ENCODE measurements at places on chromosomes 12 and 14.

GRCh38 chr14:35234012-35234805, 58.0 kb upstream of the PSMA6 start:
- DNase-seq, result no peak

GRCh38 chr14:22420598-22421186, 168.3 kb downstream of the DAD1 start:
- no peak for DNase-seq

DNA sequence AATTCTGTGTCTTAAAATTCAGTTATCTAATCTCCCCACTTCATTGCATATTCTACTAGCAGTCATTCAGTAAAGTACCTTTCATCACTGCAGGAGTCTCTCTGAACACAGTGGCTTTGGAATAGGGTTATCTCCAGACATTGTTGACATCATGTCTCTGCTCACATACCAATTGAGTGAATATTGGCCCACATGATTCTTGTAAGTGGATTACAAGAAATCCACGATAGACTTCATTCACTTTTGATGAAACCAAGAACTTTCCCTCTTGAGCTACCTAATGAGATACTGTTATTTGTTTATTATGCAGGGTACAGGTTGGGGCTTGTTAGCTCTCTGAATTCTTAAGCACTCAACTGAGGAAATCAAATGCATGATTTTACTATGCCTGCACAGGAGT, 284.9 kb downstream of the RAD51B start:
- DNase-seq, result no peak

DNA sequence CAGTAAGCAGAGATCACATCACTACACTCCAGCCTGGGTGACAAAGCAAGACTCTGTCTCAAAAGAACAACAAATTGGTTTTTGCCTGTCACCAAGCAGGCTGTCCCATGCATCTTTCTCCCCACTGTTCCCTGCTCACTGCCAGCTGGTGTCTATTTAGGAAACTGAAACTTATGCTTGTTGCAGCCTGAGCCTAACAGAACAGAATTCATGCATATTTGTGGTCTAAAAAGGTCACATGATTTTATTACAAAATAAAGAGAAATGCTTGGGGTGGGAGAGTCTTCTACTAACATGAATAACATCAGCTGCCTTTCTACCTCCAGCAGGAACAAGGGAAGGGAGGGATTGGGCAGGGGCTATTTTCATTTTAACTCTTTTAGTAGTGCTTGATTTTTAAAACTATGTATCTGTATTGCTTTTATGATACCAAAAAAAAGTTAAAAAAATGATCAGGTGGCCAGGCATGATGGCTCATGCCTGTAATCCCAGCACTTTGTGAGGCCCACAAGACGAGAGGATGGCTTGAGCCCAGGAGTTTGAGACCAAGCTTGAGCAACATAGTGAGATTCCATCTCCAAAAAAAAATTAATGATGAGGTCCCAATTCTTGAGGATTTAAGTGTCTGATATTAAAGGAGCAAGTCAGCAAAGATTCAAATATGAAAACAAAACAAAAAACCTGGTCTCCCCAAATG, 923 bp downstream of the STAT2 start:
- no peak for DNase-seq

DNA sequence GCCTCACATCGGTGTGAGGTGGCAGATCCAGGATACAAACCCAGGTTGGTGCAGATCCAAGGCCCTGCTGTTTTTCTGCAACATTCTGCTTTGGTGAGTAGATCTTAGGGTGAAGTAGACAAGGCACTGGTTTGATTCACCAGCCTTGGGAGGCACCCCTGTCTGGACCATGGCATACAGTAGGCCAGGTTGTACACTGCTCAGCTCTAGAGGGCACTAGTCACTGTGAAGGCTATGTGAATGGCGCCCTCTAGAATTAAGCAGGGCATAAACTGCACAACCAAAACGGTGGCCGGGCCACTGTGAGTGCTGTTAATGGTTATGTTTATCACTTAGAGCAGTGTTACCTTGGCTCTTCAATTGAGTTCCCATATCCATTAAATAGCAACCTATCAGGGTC, 280.6 kb upstream of the PWP1 start:
- peak; percentile 40 for DNase-seq

GRCh38 chr14:93099196-93099595, 16.5 kb downstream of the ITPK1 start:
- DNase-seq, result no peak

GRCh38 chr14:42023452-42023851, 416.8 kb downstream of the LRFN5 start:
- no peak for DNase-seq

- no peak for DNase-seq
These were observed 111.6 kb upstream of the PZP start for GRCh38 chr12:9319842-9320173.

DNA sequence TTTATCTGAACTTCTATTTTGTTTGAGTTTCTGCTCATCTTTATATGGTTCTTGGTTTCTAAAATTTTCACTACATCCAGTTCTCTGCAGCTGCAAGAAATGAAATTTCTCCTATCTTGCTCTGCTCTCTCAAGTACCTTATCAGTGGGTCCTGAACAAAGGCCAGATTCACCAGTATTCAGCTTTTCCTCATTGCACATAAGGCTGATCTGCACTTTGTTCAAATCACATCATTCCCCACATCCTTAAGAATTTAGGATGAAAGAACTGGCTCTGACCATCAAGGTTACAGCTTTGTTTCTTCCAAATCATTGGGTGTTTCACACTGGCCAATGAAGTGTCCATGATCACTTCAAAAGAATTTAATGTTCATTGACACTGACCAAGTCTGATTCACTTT, 211.4 kb downstream of the GRIN2B start:
- no peak for DNase-seq

DNA sequence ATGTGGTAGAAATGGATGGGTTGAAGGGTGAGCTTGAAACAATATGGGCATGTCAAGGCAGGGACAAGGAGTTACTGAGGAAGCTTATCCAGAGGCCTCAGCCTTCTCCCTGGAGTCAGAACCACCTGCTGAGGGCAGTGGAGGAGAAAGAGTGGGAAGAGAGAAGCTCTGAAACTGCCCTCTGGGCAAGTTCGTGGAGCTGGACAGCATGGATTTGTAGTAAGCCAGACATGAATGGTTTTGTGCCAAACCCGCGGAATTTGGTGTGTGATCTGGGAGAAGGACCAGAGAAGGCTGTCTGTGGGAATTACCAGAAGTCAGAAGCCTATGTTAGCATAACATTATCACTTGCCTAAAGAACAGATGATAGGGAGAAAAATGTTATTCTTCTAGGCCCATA, 164.8 kb downstream of the SLC41A2 start:
- DNase-seq, result no peak

DNA sequence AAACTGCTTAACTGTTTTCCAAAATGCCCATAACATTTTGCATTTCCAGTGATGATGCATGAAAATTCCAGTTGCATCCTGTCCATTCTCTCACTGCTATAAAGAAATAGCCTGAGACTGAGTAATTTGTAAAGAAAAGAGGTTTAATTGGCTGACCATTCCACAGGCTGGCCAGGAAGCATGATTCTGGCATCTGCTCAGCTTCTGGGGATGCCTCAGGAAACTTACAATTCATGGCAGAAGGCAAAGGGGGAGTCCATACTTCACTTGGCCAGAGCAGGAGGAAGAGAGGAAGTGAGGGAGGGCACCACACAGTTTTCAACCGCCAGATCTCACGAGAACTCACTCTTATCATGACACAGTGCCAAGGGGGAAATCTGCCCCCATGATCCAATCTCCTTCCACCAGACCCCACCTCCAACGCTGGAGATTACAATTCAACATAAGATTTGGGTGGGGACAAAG, 18.2 kb upstream of the CLEC2D start:
- no peak for DNase-seq

DNA sequence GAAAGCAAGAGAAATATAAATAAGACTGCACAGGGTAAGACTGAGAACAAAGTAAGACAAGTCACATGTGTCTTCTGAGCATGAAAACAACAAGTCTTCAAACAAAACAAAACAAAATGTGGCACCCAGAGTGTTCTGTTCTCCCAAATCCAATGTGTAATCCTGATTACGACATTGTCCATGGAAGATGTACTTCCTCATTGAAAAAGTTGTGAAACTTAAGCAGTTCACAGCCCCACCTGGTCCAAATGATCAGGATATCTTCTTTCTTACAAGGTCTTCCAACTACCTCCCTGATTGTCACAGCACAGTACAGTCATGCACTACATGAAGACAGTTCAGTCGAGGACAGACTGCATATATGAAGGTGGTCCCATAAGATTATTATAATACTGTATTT, 23.3 kb upstream of the NEK9 start:
- DNase-seq, result no peak

GRCh38 chr12:120242275-120242799, 23.2 kb downstream of the PXN start:
- no peak for DNase-seq

DNA sequence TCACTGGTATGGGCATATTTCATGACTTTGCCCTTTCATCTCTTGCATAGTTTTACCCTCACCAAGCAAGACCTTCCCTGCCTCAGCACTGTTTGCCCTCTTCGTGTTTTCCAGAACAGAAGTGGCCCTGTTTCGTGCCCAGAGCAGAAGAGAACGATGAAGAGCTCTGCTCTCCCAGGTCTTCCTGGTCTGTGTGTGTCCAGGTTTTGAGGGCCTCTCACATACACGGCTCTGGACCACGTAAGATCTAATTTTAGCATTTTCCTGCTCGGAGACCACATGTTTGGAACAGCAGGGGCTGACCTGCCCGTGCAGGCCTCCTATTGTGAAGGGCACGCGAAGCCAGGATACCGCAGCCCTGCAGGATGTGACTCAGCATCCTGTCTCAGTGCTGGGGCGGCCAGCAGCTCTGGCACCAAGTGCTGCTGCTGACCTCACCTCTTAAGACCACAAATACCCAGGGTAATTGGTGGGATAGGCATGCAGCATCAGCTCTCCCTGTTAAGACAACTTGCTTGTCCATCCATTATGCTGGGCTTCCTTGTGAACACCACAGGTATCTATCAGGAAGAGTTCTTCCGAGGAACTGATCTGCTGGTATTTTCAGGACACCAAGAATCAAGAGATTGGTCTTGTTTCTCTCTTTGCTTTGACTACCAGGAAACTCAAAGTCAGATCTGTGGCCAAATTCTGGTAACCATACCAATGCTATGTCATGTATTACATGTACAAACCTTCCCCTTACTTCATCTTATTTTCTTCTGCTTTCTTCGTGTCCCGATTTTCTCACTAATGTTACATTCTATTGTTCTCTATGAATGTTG, 19.0 kb downstream of the SSH1 start:
- peak; percentile 99 for DNase-seq

- DNase-seq, result no peak
These were observed 179.9 kb upstream of the PELI2 start for GRCh38 chr14:55938249-55938791.

- DNase-seq, result no peak
These were observed 318.8 kb upstream of the FKBP4 start for GRCh38 chr12:2475984-2476383.

GRCh38 chr14:61266436-61266835, 14.7 kb downstream of the TMEM30B start:
- no peak for DNase-seq

DNA sequence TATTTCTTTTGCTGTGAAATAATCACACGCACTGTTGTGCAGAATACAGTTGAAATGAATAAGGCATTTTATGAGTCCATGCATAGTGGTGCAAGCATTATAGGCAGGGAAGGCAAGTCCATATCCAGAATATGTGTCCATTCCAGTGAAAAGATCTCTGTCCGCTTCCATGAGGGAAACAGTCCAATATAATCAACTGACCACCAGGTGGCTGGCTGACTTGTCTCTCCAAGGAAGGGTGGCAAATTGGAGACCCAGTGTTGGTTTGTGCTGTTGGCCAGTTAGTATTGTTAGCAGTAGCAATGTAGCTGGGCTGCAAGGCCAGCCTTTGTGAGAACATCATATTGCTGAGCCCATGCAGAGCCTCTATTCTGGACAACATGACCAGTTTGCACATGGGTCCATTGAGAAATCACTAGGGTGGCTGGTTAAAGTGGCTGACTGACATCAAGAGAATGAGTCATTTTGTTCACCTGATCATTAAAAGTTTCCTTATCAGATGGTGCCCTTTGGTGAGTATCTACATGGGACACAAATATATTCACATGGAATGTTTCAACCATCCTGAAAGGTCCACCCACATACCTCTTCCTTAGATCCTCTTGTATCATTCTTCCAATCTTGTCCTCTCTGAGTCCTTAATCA, 17.3 kb upstream of the YAF2 start:
- no peak for DNase-seq

DNA sequence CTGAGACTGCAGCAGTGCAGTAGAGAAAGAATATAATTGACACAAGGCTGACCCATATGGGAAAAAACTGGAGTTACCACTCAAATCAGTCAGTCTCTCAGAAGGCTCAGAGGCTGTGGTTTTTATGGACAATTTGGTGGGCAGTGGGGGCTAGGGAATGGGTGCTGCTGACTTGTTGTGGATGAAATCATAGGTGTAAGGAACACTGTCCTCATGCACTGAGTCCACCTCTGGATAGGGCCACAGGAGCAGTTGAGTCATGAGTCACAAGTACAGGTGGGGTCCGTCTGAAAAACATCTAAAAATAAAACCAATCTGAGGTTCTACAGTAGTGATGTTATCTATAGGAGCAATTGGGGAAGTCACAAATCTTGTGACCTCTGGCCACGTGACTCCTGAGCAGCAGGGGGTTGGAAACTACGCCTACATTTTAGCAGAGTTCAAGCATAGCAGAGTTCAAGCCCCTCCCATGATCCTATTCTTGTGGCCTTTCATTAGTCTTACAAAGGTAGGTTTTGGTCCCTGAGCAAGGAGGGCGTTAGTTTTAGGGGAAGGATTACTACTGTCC, 18.1 kb upstream of the SGPP1 start:
- DNase-seq, result no peak

- no peak for DNase-seq
These were observed 7.2 kb upstream of the LMO3 start for GRCh38 chr12:16613199-16613598.

GRCh38 chr12:52380271-52380694, 5.2 kb downstream of the KRT84 start:
- DNase-seq, result peak; percentile 52

DNA sequence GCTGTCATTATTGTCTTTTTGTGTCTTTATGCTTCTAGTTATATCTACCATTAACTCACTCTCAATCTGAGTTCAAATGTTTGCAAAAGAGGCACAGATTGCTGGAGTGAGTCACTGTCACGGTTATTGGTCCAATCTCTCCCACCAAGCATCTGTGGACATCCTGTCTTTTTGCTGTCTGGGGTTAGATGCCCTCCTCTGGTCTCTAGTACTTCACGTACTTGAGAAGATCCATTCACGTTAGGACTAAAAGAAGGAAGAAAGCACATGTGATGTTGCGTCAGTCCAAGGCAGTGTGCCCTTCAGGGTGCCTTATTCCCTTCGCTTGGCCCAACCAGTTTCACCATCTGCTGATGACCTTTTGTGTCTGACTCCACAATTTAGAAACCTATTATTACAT, 72.3 kb upstream of the STXBP6 start:
- DNase-seq, result no peak

All from A549 (cell line).